Neural crest cell (in vitro differentiated cells): ENCODE measurements at places on chromosomes 6 and 20.
A peak's percentile ranks its signal among the peaks of the same experiment; 100 is the strongest.

GRCh38 chr20:25047766-25048165 lies 10.2 kb downstream of the ACSS1 start:
- no peaks in the 10 kb centered on the region for H3K36me3 ChIP-seq
- DNase-seq: no peak
- H3K4me3 ChIP-seq: no peak overlapping the region
- H3K27me3 ChIP-seq: peaks cover 3% of the 10 kb centered on the region
- peaks cover 23% of the 10 kb centered on the region for H3K4me1 ChIP-seq

GRCh38 chr6:10591422-10592160 lies 70.4 kb downstream of the GCNT2 start:
- H3K36me3 ChIP-seq: no peaks in the 10 kb centered on the region
- no peak overlapping the region for H3K27ac ChIP-seq

DNA sequence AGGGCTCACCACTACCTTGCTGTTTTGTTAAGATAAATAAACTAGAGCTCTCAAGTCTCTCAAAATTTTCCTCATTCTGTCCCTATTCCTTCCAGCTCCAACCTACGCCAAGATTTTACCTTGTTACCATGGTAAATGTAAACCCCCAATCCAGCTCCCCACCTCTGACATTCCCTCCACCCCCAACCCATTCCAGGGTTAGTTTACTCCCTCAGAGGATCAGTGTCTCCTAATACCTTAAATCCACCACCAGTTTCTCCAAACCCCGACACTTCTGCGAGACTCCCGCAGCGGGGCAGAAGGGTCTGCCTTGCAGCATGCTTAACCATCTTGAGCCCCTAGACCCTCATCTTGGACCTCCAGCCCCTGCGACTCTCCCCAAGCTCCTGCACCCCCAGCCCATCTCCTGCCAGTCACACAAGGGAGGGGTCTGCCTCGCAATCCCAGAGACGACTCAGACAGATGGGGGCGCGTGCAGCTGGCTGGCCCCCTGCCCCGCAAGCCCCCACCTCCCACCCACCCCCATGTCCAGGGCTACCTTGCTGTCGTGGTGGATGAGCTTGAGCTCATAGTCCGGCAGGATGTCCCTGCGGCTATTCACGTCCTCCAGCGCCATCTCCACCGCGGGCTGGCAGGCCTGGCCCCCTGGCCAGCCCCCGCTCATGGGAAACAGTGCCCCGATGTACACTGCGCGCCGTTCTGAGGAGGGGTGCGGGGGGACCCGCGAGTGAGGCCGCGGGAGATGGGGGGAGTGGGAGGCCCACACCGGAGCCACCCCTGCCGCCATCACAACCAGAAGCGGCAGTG lies 5.8 kb downstream of the GABBR1 start:
- DNase-seq: peak; percentile 23
- H3K4me1 ChIP-seq: peaks cover 91% of the 10 kb centered on the region

DNA sequence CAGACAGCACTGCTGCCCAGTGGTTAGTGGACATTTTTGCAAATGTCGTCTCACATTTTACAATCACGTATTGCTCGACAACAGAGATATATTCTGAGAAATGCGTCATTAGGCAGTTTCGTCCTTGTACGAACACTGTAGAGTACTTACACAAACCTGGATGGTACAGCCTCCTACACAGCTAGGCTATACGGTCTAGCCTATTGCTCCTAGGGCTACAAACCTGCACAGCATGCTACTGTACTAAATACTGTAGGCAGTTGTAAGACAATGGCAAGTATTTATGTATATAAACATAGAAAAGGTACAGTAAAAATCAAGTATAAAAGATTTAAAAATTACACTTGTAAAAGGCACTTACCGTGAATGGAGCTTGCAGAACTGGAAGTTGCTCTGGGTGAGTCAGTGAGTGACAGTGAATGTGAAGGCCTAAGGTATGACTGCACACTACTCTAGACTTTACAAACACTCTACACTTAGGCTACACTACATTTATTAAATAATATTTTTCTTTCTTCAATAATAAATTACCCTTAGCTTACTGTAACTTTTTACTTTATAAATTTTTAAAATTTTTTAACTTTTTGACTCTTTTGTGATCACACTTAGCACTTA lies 43.1 kb downstream of the ALDH5A1 start:
- no peak overlapping the region for H3K27ac ChIP-seq
- peaks cover 9% of the 10 kb centered on the region for H3K36me3 ChIP-seq
- no peak overlapping the region for H3K4me3 ChIP-seq
- DNase-seq: no peak

GRCh38 chr6:25359191-25359861 lies 80.2 kb downstream of the CARMIL1 start:
- H3K4me3 ChIP-seq: no peak overlapping the region
- no peak for DNase-seq
- H3K4me1 ChIP-seq: peaks cover 19% of the 10 kb centered on the region
- no peak overlapping the region for H3K27ac ChIP-seq
- no peaks in the 10 kb centered on the region for H3K27me3 ChIP-seq

- no peak overlapping the region for H3K4me3 ChIP-seq
- DNase-seq: peak; percentile 59
- peaks cover 4% of the 10 kb centered on the region for H3K4me1 ChIP-seq
- H3K36me3 ChIP-seq: no peaks in the 10 kb centered on the region
- H3K27ac ChIP-seq: no peak overlapping the region
These were observed 38.7 kb downstream of the GSTA2 start for GRCh38 chr6:52724406-52725121.

DNA sequence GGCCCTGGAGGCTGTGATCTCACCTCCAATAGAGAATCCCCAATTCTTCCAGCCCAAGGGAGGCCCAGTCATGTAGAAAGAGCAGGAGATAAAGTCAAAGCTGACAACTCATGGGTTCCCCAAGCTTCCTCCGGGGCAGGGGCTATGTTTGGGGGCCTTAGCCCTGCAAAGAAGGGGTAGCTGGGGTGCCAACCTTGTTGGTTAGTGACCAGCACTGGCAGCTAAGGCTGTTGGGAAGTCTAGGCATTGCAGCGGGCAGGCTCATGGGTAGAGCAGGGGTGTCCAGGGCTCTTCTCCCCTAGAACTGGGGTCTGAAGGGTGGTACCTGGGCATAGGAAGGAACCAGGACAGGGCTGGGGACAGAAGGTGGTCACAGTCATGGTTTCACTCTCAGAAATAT lies 36.4 kb downstream of the TGM2 start:
- no peak for DNase-seq
- no peak overlapping the region for H3K4me3 ChIP-seq
- no peak overlapping the region for H3K27ac ChIP-seq
- H3K27me3 ChIP-seq: no peaks in the 10 kb centered on the region

DNA sequence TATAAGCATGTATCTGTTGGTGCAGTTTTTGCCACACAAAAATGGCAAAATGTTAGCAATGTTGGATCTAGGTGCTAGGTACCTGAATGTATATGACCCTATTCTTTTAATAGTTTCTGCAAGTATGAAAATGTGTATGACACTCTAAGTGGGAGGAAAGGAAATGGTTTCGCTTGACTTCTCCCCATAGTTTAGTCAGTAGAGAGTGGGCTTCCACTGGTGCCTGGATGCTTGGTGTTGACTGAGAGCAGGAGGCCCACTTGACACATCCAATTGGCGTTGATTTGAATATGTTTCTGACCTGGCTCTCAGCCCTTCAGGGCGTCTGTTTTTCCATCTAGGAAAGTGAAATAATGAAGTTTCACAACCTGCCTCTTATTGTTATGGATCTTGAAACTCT lies 41.8 kb upstream of the GABRR1 start:
- DNase-seq: no peak
- H3K27me3 ChIP-seq: no peaks in the 10 kb centered on the region
- H3K36me3 ChIP-seq: no peaks in the 10 kb centered on the region
- no peak overlapping the region for H3K27ac ChIP-seq
- no peaks in the 10 kb centered on the region for H3K4me1 ChIP-seq

- peak overlapping the region; percentile 98 for H3K27ac ChIP-seq
- H3K4me3 ChIP-seq: peak overlapping the region; percentile 75
- H3K4me1 ChIP-seq: peaks cover 24% of the 10 kb centered on the region
- DNase-seq: peak; percentile 10
- H3K36me3 ChIP-seq: peaks cover 3% of the 10 kb centered on the region
These were observed 35.2 kb upstream of the KIF13A start for GRCh38 chr6:18022398-18023231.

DNA sequence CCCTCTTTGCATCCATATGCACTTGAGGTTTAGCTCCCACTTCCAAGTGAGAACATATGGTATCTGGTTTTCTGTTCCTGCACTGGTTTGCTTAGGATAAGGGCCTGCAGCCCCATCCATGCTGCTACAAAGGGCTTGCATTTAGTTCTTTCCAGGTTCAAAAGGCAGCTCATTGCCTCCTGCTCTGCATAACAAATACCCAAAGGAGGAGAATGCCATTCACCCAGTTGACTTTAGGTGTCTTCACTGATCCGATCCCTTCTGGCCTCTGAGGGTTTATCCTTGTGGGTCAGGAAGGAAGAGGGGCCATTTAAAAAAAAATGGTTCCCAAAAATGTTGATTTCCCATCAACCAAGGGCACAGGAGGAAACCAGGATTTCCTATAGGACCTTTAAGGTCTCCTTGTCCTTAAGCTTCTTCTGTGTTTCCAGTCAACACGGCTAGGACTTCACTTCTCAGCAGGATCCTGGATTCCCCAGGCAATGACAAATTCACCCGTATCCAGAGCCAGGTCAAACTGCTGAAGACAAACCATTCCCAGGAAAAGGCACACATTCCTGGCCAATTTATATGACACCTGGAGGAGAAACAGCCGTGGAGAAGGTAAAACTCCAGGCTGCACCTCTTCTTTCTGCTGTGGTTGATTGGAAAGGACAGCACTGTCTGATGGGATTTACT lies 447.7 kb upstream of the CDH4 start:
- no peaks in the 10 kb centered on the region for H3K36me3 ChIP-seq
- H3K27me3 ChIP-seq: no peaks in the 10 kb centered on the region
- DNase-seq: no peak
- peak overlapping the region; percentile 58 for H3K27ac ChIP-seq
- no peak overlapping the region for H3K4me3 ChIP-seq
- peaks cover 24% of the 10 kb centered on the region for H3K4me1 ChIP-seq

DNA sequence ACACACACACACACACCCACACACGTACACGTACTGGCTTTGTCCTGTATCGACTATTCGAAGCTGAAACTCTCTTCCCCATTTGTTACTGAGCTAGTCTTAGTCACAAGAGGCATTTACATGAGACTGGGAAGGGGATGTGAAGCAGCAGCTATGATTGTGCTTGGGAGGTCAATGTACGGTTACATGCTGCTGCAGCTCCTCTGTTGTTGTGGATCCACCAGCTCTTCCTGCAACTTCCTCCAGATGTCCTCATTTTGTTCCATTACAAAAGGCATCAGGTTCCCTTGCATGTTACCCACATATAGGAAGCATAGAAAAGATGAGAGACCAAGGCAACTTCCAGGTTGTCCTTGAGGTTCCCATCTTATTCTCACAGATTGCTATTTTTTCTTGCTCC lies 612.4 kb upstream of the IMPG1 start:
- no peaks in the 10 kb centered on the region for H3K36me3 ChIP-seq
- no peak for DNase-seq
- H3K4me3 ChIP-seq: no peak overlapping the region
- H3K4me1 ChIP-seq: no peaks in the 10 kb centered on the region
- no peak overlapping the region for H3K27ac ChIP-seq

DNA sequence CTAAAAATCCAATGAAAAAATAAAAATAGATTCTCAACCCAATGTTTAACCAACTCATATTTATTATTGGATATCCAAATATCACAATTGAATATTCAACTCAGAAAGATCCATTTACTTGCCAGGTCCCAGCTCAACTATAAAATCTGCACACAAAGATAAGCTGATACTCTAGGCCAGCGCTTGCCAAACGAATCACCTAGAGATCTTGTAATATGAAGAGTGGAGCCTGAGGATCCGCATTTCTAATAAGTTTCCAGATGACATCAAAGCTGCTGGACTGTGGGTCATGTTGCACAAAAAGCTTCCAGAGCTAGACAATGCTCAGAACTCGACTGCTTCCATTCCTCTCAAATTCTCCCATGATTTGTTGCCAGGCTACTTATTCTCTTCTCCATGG lies 51.7 kb upstream of the HSF2 start:
- no peaks in the 10 kb centered on the region for H3K27me3 ChIP-seq
- no peak overlapping the region for H3K4me3 ChIP-seq
- no peaks in the 10 kb centered on the region for H3K36me3 ChIP-seq
- DNase-seq: no peak

GRCh38 chr6:98920904-98921431 lies 26.8 kb downstream of the FBXL4 start:
- no peak overlapping the region for H3K4me3 ChIP-seq
- H3K36me3 ChIP-seq: peaks cover 6% of the 10 kb centered on the region
- no peaks in the 10 kb centered on the region for H3K27me3 ChIP-seq
- no peak overlapping the region for H3K27ac ChIP-seq
- no peak for DNase-seq
- H3K4me1 ChIP-seq: no peaks in the 10 kb centered on the region

DNA sequence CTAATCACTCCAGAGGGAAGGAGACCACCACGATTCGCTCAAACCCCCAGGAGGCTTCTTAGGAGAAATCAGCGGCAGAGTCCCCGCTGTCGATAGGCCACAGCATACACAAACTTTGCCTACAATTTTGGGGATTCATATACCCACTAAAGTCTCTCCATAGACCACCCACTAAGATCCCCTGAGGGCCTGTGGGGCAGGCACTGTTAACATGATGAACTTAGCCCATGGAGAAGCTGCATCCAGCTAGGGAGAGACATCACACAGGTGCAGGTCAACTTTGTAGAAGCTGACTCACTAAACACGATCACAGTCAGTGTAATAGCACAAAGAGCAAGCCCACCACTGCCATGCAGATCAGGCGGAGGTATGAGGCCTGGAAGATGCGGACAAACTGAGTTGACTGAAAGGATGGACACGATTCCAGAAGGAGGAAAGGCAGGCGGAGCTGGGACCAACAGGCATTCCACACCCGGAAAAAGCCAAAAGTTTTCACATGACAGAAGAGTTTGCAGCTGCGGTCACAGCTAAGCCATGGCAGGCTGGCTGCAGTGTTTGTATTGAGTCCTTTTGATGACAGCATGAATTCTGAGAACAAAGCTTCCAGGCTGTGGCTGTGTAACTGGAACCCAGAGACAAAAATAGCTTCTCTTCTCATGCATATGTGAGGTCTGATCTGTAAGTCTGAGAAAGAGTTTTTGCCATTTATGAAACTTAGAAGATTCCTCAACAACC lies 75.7 kb upstream of the QKI start:
- H3K4me3 ChIP-seq: peak overlapping the region; percentile 28
- peak overlapping the region; percentile 98 for H3K27ac ChIP-seq
- H3K36me3 ChIP-seq: no peaks in the 10 kb centered on the region
- H3K4me1 ChIP-seq: peaks cover 88% of the 10 kb centered on the region

GRCh38 chr6:36245572-36246061 lies 24.2 kb upstream of the PNPLA1 start:
- no peaks in the 10 kb centered on the region for H3K36me3 ChIP-seq
- peaks cover 45% of the 10 kb centered on the region for H3K4me1 ChIP-seq
- no peak for DNase-seq
- H3K4me3 ChIP-seq: no peak overlapping the region
- peak overlapping the region; percentile 85 for H3K27ac ChIP-seq

- DNase-seq: no peak
- no peaks in the 10 kb centered on the region for H3K4me1 ChIP-seq
- H3K36me3 ChIP-seq: no peaks in the 10 kb centered on the region
- H3K27me3 ChIP-seq: no peaks in the 10 kb centered on the region
- no peak overlapping the region for H3K4me3 ChIP-seq
These were observed 15.3 kb upstream of the CCN2 start for GRCh38 chr6:131966443-131966842.

- H3K4me3 ChIP-seq: no peak overlapping the region
- no peaks in the 10 kb centered on the region for H3K36me3 ChIP-seq
- H3K27me3 ChIP-seq: no peaks in the 10 kb centered on the region
- no peak for DNase-seq
- no peak overlapping the region for H3K27ac ChIP-seq
These were observed 321.7 kb downstream of the CENPW start for GRCh38 chr6:126661646-126662045.

- H3K27ac ChIP-seq: no peak overlapping the region
- H3K36me3 ChIP-seq: peaks cover 13% of the 10 kb centered on the region
- no peak for DNase-seq
- H3K4me1 ChIP-seq: peaks cover 39% of the 10 kb centered on the region
These were observed 4.0 kb upstream of the DHX16 start for GRCh38 chr6:30676660-30677285.
